ENCODE measurements at places on chromosomes 4 and X.

DNA sequence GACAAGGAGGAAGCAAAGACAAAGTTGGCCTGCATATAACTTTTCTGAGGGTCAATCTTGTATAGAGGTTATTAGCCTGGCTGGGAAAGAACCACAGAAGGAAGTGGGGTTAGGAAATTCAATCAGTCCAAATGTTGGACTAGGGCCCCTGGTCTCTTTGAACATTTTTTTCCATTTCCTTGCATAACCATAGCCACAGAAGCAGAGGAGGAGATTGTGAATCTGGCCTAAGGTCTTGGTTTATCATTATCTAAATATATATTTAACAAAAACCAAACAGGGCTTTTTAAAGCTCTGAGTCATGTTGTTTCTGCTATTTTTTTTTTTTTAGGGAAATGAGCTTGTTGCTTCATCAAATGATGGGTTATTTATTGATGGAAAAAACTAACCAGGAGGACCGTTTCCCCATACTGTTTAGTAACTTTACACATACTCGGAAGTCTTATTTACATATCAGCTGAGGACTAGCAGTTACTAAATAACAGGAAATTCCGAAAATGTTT is 97.7 kb upstream of the ACSL4 start:
- no peak for DNase-seq

DNA sequence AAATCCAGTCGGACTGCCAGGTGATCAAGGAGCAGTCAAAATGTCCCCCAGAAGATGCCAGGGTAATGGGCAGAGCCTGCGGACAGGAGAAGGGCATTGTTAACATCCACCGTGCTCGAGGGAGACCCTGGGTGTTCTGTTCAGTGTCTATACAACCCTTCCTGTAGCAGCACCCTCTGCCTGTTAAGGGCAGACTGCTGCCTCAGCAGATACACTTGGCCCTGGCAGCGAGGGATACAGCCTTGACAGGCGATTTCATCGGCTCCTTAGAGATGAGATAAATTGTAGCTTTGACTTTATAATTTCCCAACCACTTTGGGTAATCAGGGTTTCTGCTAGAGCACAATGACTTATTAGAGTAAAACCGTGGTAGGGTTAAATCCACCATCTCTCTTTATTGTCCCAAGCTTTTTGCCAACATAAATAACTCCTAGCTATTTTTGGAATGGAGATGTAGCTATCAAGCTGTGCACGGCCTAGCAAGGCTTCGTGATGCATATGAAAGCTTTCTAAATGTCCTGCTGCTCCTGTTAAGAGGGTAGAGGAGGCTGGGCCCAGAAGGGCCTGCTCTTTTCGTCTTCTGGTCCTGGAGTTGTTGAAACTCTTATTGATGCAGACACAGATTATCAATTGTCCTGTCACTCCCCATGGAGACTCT is 195.9 kb downstream of the CPEB2 start:
- no peak for DNase-seq

- DNase-seq, result no peak
Measured at GRCh38 chrX:42422961-42423360, 355.0 kb downstream of the PPP1R2C start.

- DNase-seq, result no peak
Measured at GRCh38 chr4:52959541-52959940, 97.4 kb downstream of the RASL11B start.

DNA sequence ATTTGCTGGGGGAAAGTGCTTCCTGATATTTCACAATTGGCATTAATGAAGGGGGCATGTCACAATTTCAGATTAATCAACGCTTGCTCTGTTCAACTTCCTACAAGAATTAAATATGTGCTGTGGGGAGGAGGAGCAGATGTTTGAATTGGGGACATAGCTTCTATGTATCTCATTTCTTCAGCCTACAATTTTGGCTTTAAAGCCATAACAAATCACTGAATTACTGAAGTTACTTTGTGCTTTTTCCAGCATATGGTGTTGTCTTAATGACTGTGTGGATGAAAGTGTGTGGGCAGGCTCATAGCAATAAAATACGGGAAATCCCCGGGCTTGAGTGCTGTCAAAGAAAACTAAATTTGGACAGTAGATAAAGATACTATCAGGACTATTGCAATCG is 813 bp downstream of the TLR7 start:
- DNase-seq, result no peak

DNA sequence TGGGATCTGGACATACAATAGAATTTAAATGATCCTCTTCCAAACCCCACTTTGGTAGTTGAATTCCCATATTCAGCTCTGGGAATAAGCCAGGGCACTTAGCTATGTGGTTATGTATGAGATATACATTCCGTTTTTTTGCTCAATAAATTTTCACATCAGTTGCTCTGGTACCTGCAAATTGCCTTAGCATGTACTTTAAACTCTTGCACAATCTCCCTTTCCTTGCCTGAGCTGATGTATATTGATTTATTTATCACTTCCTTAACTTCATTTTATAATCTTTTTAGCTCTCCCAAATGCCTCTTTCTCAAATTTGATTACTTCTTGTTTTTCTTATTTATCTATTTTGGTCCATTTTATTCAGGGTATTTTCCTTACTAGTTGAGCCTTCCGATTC is 90.1 kb upstream of the AGA start:
- no peak for DNase-seq

- DNase-seq, result no peak
Measured at GRCh38 chrX:119573840-119574393, 446 bp upstream of the UBE2A start.

GRCh38 chr4:41660352-41660751 is 88.2 kb downstream of the PHOX2B start:
- DNase-seq, result no peak

DNA sequence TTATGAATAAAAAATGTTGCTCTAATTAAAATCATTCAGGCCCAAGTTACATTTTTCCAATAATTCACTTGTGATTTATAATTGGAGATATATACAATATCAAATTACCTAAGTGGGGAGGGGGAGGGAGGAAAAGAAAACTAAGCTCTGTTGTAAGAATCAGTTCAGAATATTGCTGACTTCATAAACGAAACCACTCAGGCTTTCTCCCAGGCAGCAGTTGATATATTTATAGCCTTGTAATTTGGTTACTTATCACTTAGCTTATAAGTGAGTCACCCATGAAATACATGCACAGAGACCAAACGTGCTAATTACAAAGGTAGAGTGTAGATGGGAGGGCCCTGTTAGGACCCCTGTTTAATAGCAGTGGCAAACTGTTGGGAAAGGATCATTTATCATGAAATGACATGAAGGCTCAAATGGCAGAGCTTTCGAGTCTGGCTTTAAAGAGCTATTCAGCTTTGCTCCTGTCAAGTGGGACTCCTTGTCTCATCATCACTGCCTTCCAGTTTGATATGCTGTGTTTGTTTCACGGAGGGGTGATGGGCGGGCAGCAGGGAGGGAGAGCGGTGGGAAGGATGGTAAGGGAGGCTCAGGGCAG is 105.6 kb upstream of the PGRMC2 start:
- DNase-seq, result no peak

DNA sequence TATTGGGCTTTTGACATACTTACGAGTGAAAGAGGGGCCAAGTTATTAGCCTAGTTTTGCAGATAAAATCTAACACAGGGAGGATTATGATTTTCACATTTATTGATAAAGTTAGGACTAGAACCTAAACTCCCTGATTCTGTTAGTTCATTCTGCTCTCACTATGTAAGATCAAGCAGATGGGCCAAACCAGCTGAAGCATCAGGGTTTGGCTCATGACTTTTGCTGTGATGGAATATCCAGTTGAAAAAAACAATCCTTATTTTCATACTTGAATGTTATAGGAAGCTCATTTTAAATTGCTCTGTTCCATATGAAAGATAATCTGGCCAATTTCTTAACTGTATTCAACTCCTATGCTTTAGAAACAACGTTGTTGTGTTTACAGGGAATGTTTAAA is 21.2 kb downstream of the SPRY1 start:
- no peak for DNase-seq

DNA sequence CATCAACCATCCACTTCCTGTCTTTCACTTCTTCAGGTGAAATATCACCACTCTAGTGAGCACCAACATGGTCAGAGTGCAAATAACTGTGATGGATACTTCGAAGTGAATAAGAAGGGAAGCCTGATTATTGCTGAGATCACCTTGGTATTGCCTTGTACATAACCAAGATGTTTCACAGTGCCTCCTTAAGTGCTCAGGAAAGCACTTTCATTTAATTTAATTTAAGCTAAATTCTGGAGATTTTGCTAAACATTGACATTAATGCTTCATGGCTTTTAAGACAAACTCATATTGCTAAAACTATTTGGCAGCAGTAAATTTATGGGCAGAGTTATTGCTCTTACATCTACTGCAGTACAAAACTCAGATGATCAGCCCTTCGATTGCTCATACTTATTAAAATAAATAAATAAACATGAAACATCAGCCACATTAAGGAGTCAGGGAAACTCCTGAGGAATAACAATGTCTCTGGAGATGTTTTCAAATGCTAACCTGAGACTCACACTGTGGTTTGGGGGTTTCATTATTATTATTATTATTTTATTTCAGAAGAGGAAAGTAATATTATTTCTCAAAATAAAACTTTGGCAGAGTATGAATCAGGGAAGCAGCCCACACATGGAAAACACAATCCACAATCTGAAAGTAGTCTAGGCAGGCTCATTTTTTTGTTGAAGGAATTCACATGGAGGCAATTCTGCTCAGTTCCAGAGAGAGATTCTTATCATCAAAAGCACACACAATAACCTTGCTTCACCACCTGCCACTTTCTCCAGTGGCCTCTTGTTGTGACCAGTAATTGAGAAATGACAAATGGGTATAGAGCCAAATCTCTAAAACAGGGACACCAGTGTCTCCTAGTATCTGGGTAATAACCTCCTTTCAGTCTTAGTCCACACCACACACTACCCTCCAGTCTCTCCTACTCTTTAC is 344.2 kb downstream of the MAPK10 start:
- no peak for DNase-seq

- no peak for DNase-seq
Measured at GRCh38 chr4:38387348-38387747, 276.7 kb upstream of the KLF3 start.

DNA sequence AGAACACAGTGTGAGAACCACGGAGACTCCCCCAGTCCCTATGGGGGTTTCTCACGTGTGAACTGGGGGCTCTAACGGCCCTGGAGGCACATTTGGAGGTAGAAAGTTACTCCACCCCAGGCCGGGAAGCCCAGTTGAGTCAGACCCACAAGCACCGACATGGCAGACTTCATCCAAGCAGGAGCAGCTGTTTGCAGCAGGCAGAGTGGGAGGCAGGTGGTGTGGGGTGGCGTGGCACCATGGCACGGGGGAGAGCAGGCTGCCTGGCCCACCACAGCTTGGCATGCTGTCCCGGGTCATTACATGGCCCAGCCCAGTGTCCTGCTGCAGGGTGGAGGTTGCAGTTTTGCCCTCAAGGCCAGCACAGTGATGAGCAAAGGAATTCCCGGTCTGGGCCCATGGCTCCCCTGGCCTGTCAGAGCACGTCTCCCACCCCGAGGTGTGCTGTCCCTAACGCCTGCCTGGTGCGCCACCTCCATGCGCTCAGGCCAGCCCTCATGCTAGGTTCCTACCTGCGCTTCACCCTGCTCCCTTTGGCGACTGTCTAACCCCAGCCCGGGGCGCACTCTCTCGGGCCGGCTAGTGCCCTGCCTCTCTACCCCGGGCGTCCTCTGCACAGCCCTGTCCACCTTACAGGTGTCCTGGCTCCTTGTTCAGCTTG is 90.6 kb upstream of the AFAP1 start:
- DNase-seq, result no peak

DNA sequence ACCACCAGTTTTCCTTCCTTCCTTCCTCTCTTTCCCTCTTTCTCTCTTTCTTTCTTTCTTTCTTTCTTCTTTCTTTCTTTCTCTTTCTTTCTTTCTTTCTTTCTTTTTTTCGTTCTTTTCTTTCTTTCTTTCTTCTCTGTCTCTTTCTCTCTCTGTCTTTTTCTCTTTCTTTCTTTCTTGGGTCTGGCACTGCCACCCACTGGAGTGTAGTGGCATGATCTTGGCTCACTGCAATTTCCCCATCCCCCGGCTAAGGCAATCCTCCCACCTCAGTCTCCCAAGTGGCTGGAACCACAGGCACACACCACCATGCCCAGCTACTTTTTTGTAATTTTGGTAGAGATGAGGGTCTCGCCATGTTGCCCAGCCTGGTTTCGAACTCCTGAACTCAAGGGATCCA is 51.6 kb upstream of the NHS start:
- DNase-seq, result no peak

DNA sequence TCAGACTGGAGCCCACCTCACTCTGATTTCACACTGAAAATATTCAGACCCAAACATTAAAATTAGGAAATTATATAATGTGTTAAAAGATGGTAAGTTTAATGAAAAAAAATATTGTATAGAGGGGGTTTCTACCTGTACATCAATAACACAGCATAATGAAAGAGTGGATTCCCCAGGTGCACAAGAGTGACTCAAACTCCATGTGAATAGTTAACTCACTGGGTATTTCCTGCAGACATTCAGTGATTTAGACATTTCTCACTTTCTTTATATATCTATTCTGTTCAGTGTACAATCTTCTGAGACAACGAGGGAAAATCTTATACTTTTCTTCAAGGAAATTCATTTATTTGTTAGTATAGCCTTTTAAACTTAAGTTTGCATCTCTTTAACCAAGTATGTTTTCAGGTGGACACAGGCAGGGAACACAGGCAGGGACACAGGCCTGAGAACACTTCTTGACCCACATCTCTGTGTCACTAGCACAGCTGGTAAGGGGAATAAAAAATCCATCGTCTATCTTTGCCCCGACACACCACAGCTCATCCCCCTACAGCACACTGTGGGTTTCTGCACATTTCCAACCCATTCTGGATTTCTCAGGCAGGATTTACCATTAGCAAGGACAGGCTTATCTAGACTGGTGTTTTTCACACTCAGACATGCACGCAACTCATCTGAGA is 525.5 kb upstream of the BOD1L1 start:
- DNase-seq, result no peak

DNA sequence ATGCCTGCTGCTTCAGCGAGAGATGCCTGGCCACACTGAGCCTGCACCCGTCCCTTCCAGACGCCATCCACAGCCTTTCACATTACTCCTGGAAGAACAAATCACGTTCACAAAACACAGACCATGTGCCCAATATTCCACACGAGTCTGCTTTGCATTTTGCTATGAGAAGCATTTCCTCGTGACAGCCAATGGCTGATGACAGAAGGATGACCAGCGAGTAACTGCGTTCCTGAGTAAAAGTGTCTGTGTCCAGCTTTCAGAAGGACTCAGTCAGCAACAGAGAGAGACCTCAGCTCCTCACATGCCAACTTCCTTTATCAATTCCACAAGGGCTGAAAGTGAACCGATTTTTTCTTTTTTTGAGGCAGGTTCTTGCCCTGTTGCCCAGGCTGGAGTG is 19.5 kb downstream of the NAT8L start:
- DNase-seq, result no peak

- DNase-seq, result no peak
Measured at GRCh38 chr4:104128031-104128849, 366.5 kb downstream of the CXXC4 start.

DNA sequence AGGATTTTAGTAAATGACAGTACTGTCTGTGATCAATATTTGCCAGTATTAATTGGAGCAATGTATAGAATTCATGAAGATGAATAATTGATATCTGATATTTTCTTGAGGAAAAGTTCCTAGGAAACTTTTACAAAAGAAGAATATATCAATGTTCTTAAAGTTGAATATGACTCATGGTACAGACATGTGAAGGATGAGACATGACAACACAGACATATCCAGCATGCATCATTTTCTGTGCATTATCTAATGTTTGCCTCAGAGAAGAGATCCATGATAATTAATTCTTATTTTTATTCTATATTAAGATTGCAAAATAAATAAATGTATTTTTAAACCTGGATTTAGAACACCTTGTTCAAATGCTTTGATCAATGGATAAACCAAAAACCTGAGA is 452.9 kb upstream of the EPHA5 start:
- no peak for DNase-seq

Data from Peyer's patch (tissue), 4 donors.